ENCODE measurements at places on chromosomes 16 and 17.
A peak's percentile ranks its signal among the peaks of the same experiment; 100 is the strongest.

DNA sequence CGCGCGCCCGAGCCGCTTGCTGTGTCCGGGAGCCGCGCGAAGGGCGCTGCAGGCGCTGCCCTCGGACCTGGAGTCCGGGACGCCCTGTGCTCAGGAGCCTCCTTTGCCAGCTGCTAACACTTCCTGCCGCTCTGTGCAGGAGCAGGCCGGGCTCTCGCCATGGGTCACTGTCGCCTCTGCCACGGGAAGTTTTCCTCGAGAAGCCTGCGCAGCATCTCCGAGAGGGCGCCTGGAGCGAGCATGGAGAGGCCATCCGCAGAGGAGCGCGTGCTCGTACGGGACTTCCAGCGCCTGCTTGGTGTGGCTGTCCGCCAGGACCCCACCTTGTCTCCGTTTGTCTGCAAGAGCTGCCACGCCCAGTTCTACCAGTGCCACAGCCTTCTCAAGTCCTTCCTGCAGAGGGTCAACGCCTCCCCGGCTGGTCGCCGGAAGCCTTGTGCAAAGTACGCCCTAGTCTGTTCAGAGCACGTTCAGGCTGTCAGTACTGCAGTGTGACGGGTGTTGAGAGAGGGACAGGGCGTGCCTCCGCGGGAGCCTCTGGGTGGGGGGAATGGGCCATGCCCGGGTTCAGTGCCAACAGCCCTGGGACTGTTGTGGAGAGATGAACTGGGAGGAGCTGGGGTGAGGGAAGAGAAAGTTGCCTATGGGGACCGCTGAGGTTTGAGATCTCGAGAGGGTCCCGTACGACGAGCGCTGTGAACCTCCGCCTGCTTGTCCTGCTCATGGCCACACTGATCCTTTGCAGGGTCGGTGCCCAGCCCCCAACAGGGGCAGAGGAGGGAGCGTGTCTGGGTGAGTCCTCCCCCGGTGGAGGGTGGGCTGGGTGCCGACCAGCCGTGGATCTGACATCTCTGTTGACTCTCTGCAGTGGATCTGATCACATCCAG is 1.3 kb downstream of the ZNF276 start:
- DNase-seq, result peak; percentile 46

DNA sequence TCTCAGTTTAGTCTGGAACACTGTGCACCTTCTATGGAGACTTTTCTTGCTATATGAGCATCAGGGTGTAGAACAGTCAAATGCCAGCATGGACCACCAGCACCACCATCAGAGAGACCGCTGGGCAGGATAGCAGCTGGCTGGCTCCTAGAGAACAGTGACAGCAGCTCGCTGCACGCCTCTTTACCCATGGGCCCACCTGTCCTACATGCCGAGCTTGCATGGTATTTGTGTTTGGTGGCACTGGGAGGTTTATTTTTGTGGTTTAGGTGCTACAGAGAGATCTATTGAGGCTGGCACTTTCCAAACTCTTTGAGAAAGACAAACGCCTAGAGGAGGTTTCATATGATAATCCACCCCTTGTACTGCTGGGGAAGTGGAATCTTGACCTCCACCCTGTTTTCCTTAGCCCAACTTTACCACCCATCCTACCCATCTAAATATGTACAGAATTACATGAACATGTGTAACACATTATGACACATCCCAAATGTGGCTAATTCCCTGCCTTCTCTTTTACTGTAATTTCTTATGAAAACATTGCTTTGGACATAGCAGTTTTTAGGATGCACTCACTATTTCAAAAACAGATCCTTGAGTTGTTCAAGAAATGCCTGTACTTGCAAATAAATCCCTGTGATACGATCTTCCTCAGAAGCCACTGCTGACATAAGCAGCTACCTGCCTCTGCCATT is 46.3 kb downstream of the COG7 start:
- DNase-seq, result no peak

DNA sequence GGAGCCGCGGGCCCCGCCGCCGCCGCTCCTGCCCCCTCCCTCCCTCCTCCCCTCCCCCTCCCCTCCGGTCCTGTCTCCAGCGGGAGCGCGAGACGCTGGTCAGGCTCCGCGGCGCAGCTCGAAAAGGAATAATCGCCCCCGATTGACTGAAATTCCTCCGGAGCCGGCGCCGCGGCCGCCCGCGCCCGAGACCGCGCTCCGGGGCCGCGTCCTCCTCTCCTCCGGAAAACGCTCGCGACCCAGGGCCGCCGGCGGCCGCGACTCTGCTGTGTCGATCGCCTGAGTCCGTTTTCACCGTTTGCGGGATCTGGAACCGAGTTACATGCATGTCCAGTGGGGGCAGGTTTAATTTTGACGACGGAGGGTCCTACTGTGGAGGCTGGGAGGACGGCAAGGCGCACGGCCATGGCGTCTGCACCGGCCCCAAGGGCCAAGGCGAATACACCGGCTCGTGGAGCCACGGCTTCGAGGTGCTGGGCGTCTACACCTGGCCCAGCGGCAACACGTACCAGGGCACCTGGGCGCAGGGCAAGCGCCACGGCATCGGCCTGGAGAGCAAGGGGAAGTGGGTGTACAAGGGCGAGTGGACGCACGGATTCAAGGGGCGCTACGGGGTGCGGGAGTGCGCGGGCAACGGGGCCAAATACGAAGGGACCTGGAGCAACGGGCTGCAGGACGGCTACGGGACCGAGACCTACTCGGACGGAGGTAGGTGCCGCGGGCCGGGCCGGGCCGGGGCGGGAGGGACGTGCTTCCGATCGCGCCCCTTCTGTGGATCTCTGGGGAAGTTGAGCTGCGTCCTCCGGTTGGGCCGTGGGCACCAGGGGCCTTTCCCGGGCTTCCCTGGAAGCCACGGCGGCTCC is 744 bp downstream of the JPH3 start:
- DNase-seq, result no peak

- no peak for DNase-seq
Observed at GRCh38 chr16:88442727-88443576, 10.1 kb upstream of the ZFPM1 start.

GRCh38 chr17:78434455-78435329 is 56.2 kb downstream of the PGS1 start:
- no peak for DNase-seq

DNA sequence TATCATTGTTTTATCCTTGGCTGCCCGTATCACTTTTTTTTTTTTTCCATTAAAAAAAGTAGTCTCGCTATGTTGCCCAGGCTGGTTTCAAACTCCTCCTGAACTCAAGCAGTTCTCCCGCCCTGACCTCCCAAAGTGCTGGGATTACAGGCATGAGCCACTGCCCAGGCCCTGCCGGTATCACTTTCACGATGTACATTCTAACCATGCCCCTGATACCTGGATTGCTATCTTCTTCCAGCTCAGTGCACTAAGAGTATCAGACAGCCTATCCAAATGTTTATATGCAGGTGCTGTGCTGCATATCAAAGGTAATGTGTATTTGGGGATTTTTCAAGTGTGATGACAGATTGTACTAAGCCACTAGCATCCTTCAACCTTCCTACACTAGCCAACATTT is 14.2 kb downstream of the MOSMO start:
- no peak for DNase-seq

GRCh38 chr16:27798241-27798640 is 248.3 kb downstream of the KATNIP start:
- no peak for DNase-seq

- DNase-seq, result no peak
Observed at GRCh38 chr17:17626840-17627239, 35.3 kb upstream of the PEMT start.

- DNase-seq, result no peak
Observed at GRCh38 chr17:35801583-35802224, 6.3 kb upstream of the MMP28 start.

DNA sequence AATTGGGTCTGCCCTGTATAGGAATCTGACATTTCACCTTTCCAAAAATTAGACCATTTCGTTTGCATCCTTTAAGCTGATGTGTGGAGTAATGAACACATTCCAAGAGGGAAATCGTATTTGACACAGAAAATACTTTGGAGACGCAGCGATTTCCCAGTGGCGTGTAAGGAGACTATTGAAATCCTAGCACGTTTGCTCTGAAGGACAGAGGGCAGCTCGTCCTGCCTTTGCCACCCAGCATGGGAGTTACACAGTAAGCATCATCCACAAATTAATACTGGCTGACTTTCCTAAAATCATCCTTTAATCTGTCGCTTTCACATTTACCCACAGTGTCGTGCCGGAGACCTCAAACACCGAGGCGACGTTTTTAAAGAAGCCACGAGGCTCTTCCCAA is 925.9 kb upstream of the EEF2KMT start:
- no peak for DNase-seq

DNA sequence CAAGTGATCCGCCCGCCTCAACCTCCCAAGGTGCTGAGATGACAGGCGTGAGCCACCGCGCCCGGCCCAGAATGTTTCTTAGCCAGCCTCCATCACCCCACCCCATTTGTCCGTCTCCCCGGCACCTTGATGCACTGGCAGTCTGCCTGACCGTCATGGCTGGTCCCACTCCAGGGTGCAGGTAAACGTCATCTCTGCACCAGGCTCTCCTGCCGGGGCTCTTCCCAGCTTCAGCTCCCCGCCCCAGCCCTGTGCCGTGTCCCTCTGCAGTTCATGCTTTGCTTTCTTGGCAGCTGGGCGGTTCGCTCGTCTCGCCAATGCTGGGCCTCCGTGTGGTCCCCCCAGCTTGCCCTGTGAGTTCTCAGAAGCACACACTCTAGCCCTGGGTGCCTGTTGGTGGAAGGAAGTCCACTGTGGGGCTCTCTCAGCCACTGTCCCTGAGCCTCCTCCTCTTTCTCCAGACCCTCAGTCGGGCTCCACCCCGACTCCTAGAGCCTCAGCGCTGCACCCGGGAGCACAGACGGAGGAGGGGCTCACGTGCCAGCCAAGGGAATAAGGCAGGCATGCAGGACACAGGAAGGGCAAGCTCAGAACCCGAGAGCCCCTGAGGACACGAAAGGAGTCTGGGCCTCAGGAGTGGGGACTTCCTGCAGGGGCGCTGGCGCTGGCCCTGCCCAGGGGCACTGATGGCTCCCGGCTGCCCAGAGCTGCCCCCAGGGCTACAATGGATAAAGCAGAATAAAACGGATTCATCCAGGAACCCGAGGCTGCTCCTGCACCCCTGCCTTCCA is 12.0 kb downstream of the HS3ST6 start:
- DNase-seq, result no peak

DNA sequence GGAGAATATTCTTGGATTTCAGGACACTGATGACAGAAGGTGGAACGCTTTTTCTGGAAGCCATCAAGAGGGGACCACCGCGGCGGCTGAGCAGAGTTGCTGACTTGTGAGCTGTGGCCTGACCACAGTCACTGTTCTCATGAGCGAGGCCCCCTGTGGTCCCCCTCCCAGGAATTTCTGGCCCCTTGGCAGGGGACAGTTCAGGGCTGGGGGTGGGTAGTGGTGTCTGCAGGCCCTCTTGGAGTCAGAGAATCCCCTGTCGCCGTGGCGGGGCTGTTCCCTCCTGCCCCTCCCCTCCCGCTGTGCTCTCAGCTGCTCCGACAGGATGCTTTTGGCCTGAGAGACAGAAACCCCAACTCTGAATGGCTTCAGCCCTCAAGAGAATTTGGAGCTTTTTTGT is 292.0 kb downstream of the SEC14L1 start:
- DNase-seq, result no peak

GRCh38 chr17:49928126-49928800 is 40.7 kb upstream of the DLX4 start:
- DNase-seq, result no peak

GRCh38 chr17:58822148-58823050 is 66.7 kb downstream of the PPM1E start:
- no peak for DNase-seq

DNA sequence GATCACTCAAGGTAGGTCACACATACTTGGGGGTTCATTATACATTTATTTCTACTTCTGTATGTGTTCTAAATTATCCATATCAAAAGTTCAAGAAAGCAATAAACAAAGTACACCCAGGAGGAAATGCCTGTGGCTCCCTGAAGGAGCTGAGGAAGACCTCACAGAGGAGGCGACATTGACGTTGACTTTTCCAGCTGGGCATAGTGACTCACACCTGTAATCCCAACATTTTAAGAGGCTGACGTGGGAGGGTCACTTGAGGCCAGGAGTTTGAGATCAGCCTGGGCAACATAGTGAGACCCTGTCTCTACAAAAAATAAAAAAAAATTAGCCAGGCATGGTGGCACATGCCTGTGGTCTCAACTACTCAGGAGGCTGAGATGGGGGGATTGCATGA is 16.3 kb downstream of the ITGAD start:
- DNase-seq, result no peak

- DNase-seq, result no peak
Observed at GRCh38 chr17:77451245-77451893, 310.6 kb downstream of the SEC14L1 start.

- DNase-seq, result no peak
Observed at GRCh38 chr16:47358816-47359215, 102.0 kb downstream of the ITFG1 start.

DNA sequence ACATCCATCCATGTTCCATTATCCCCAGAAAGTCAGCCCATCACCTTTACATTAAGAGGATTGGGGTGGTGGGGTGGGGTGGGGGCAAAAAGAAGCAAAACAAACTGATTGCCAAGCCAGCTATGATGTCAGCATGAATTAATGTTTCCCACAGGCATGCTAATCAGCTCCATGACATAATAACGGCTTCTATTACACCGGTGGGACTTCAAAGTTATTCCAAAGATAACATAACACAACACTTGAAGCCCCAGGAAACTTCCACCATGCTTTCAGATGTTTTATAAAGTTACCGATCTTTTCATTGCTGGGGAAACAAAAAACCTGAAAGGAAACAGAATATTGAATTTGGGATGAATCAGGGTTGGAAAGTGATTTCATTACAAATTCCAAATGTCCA is 155.9 kb upstream of the IRX5 start:
- no peak for DNase-seq

DNA sequence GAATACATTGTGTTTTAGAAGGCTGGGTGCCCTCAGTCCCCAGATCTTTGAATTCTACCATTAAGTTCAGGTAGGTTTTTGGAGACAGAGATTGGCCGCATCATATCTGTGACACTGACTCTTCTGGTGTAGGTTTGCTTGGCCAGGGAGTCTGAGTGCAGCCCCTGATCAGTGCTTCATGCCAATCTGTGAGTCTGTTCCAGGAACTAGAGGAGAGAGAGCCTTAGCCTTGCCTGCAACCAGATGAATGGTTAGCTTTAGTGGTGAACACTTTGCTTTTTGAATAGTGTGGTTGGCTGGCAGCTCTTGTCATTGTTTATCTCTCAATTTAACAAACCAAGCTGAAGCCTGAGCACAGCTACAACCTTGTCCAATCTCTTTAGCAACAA is 87.8 kb downstream of the PLXDC1 start:
- no peak for DNase-seq

- DNase-seq, result no peak
Observed at GRCh38 chr16:3804426-3805016, 76.0 kb downstream of the CREBBP start.
